ENCODE measurements at places on chromosomes 2 and 18.

- DNase-seq: no peak
Measured at GRCh38 chr2:132417430-132418035, 928 bp downstream of the GPR39 start.

DNA sequence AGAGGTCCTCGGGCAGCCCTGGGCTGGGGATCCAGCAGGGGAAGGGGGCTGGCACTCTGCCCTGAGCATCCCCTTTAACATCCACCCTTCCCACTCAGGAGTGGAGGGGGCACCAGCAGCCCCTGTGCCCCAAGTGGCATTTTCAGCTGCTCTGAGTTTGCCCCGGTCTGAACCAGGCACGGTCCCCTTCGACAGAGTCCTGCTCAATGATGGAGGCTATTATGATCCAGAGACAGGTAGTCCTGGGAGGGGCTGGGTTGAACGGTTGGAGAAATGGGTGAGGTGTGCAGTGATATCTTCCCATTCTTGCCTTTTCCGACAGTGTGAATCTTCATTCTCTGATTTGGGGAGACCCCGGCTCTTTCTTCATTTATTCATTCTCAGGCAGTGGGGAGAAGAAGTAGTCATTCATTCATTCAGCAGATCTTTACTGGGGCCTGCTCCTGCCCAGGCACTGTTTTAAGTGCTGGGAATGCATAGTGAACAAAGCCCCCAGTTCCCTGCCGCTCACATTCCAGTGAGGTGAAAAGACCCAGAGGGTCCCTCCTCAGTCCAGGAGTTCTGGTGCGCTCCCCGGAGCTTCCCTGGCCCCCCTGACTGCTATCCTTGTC lies 1.4 kb upstream of the KHK start:
- no peak for DNase-seq

DNA sequence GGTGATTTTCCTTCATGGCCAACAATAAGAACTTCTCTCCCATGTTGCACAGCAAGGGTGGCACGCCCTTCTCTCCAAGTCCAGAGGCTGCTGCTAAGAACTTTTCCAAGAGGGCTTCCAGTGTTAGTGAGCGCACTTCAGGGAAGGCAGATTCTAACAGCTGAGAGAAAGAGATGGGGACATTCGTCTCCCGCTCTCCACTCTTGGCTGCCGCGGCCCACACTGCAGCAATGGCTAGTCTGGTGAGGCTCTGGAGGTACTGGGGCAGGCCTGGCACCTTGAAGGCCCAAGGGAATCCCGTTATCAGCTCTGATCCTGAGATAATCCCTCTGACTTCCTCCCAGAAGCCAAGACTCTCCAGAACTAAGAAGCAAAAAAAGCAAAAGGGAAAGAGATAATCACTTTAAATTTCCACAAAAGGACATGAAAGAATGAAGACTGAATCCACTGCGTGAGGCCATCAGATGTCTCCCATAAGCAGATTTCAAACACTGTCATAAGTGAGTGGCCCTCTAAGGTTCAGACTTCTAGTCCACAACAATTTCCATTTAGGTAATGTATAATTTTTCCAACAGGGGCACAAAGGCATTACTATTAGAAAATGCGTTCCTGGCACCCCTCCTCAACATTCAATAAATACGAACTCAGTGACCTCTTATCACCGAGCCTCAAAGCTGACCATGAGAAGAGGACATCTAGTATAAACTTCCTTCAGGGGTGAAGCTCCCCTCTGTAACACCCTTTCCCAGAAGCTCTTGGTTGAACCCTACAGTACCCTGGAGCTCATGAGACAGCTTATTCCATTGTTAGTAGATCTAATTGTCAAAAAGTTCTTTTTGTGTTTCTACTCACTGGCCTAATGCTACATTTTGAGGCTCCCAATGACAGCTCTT lies 66.7 kb upstream of the ZFP36L2 start:
- DNase-seq: no peak

DNA sequence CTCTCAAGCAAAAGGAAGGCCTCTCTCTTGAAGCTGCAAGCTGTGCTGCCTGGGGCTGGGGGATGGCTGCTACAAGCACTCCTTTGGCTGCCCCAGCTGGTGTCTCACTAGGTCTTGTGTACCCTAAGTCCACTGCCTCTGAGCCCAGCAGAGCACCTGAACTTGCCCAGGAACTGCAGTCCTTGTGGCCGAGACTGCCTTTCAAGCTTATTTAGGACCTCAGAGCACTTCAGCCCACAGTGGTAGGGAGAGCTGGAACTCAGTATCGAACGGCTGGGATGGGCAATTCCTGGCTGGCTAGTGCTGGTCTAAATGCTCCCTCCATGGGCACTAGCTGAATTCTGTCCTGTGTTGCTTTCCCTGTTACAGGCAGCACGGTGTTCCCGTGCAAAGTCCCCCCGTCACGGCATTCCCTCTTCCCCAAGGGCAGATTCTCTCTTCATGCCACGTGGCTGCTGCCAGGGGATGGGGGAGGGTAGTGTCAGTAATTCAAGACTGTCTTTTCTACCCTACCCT lies 25.9 kb downstream of the STPG4 start:
- DNase-seq: no peak

GRCh38 chr2:97734061-97735051 lies 21.0 kb downstream of the ZAP70 start:
- no peak for DNase-seq

DNA sequence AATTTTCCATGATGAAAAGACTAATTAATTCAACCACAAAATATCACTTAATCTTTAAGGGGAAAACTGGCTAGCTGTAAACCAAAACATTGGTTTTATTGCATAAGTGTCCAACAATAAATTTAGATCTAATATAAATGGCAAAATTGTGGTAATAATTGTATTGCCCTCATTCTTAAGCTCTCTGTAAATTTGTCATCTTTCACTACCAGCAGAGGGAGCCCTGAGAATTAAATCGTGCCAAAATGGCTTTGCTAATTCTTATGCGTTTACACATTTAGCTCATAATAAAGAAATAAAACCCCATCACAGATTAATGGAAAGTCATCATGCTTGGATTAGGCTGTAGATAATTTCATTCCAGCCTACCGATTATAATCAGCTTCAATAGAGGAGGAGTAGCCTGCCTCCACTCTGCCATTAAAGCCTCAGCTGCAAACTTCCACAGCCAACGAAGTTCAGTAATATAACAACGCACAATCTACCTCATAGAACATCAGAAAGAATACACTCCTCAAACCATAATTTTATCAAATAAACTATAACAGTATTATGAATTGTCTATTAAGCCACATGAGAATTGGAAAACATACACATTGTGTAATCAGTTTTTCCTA lies 70.0 kb upstream of the ATP5MC3 start:
- DNase-seq: peak; percentile 63

DNA sequence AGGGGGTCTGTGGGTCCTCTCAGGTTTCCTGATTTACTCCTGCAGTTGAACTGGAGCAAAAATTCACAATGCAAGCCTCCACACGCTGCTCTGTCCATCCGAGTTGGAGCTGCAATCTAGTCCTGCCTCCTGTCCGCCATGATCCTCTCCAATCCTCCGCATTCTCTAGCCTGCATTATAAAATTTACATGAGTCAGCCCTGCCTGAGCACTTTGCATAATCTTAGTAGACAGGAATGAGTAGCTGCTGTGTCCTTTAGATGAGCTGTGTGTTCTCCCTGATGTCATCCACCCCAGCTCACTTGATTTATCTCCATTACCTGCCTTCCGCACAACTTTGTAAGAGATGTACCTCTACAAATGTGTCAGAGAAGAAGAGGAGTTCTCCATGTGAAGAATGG lies 355.6 kb downstream of the STK39 start:
- DNase-seq: no peak

- DNase-seq: peak; percentile 26
Measured at GRCh38 chr2:37230581-37230980, 815 bp downstream of the CEBPZ start.

GRCh38 chr2:220985561-220985960 lies 586.5 kb downstream of the EPHA4 start:
- no peak for DNase-seq

GRCh38 chr2:226813148-226813701 lies 13.6 kb upstream of the IRS1 start:
- no peak for DNase-seq

DNA sequence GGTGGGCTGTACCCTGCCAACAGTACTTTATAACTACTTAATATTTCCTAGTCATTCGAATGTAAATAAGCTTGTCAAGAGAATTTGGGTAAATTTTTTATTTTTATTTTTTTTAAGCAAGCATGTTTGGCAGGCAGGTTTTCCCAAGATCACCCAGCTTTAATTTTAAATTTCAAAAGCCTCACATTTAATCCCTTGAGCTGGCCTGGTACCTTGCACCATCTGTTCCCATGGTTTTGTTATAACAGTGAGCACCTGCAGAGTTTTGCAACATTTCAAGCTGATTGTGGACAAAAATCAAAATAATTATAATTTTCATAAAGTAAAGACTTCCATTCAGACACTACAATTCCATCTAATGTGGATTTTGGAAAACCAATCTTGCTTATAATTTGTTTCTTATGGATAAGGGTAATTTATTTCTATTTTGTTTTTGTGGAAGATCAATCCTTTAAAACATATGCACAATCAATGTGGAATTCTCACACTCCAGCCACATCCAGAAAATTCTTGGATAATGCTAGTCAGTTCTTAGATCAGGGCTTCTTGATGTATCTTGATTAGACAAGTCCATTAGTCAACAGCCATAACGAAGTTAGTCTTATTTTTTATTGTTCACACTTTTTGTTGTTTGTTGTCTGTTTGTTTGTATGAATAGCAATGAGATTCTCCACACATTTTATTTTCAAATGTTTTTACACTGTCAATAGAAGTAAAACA lies 689.3 kb downstream of the NR4A2 start:
- no peak for DNase-seq

DNA sequence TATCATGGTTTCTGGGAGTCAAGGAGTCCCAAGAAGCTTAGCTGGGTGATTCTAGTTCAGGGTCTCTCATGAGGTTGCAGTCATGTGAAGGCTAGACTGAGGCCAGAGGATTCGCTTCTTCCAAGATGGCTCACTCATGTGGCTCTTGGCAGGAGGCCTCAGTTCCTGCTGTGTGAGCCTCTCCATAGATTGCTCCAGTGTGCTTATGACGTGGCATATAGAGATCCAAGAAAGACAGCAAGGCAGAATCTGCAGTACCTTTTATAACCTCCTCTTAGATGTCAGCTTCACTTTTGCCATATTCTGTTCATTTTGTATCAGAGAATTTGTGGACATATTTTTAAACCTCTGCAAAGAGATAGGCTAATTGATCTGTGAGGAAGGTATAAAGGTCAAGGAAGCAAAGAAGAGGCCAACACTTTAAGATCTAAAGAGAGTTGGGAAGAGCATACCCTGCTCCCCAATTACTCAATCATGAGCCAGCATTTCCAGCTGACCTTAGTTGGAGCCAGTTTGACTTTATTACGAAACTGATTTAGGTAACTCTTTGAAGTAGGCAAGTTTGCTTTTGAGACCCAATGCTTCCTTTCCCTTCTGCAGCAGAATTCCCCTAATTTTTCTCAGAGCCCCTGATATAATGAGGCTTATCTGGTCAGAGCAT lies 134.7 kb downstream of the EML6 start:
- DNase-seq: peak; percentile 83

DNA sequence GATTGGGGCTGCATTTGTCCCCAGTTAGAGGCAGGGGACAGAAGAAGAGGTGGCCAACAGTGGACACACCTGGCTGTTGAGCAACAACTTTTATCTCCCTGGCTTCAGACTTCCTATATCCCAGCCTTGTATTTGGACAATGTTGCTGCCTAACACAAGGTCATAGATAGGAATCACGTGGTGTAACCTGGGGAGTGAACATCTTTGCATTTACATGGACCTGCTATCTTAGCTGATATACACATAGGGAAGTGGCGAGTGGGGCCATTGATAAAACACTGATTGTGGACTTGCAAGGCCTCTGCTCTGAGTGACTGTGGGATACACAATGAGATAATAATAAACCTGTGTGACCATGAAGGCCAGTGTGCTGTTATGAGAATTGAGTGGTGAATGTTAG lies 26.9 kb downstream of the RAPGEF4 start:
- no peak for DNase-seq

DNA sequence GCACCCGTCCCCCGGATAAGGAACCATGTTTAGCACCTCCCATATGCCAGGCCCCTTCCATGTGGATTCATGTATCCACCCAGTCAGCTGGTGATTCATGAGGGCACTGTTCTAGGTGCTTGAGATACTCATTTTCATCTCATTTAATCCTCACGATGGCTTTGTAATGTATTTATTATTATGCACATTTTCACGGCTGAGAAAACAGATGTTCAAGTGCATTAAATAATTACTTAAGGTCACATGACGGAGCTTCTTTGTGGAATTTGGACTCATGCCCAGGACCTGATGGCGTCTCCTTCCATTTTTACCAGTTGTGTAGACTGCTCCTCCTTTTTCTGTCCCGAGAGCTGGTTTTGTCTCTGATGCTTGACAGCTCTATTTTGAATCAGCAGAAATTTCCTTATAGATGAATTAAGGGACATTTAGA lies 72.2 kb upstream of the RBM44 start:
- peak; percentile 67 for DNase-seq

- DNase-seq: peak; percentile 25
Measured at GRCh38 chr2:191434072-191434471, 188.9 kb downstream of the MYO1B start.

Data from MCF 10A (cell line).